ENCODE measurements at places on chromosomes 3 and 15.
A peak's percentile ranks its signal among the peaks of the same experiment; 100 is the strongest.

- peak; percentile 70 for DNase-seq
Measured at GRCh38 chr3:32510075-32510724, 7.5 kb upstream of the CMTM6 start.

- no peak for DNase-seq
Measured at GRCh38 chr15:60626669-60627068, 147.7 kb upstream of the ICE2 start.

- peak; percentile 10 for DNase-seq
Measured at GRCh38 chr3:149879872-149880271, 66.9 kb downstream of the RNF13 start.

DNA sequence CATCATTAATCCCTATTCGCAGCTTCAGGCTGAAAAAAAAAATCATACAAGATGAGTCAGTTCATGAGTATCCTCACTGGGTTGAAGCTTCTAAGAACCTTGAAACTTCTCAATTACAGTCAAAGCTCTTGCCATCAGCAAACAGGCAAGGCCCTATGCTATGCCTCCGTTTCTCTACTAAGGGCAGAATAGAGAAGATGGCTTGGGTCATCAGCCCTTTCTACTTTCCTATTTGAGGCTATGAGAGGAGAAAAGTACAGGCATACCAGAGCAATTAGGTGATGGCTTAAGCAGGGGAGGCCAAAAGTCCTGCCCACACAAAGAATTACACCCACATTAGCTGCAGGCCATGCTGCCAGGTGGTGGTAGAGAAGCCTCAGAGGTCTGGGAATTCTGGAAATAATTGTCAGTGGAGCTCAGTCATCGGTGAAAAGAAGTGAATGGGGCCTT, 89.0 kb downstream of the MRPL46 start:
- DNase-seq: no peak

GRCh38 chr15:69096626-69097025, 63.8 kb upstream of the GLCE start:
- DNase-seq: no peak

- DNase-seq: peak; percentile 29
Measured at GRCh38 chr3:107216711-107217110, 160.5 kb upstream of the CCDC54 start.

GRCh38 chr3:28667646-28668621, 319.3 kb upstream of the AZI2 start:
- DNase-seq: peak; percentile 82

- DNase-seq: peak; percentile 75
Measured at GRCh38 chr15:96333131-96334016, 2.9 kb downstream of the NR2F2 start.

GRCh38 chr3:81871358-81872155, 110.1 kb upstream of the GBE1 start:
- no peak for DNase-seq

- DNase-seq: no peak
Measured at GRCh38 chr3:177385831-177386301, 188.6 kb upstream of the TBL1XR1 start.

DNA sequence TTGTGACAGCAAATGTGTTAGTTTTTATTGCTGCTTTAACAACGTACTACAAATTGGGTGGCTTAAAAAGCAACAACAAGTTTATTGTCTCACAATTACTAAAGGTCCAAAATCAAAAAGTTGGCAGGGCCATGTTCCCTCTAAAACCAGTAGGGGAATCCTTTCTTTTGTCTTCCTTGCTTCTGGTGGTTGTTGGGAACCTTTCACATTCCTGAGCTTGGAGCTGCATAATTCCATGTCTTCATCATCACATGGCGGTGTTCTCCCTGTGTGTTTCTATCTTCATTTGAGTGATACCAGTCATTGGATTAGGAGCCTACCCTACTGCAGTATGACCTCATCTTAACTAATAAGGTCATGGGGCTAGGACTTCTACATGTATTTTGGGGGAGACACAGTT, 7.4 kb downstream of the SPRED1 start:
- peak; percentile 41 for DNase-seq

- peak; percentile 85 for DNase-seq
Measured at GRCh38 chr15:85168642-85169173, 187.1 kb downstream of the PDE8A start.

DNA sequence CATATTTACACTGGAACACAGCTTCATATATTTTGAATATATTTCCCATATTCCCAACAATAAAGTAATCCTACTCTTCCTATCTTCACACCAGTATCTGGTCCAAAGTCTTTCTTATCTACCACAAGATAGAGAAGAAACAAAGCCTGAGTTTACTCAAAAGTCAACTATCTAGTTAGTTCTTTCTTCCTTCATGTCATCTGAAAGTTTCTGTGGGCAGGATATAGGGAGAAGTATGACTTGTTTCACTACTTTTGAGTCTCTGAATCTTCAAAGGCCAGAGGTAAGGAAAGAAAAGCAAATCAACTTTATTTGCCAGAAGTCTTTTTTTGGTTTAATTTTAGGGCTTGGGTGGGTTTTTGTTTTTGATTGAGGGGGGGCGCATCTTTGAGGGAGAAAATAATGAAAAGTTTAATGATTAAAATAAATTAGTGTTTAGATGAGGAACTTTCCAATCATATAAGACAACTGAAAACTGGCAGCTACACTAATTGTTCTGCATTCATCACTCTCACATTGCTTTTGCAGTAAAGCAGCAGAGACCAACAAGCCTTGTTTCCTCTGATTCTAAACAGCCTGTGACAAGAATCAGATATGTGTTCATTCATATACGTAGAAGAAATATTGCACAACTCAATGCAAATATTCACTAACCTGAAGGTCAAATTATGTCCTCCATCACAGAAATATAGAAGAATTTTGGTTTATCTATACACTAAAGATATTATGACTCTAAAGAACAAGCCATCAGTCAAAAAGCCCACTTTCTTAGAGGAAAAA, 421.4 kb downstream of the SHQ1 start:
- no peak for DNase-seq

DNA sequence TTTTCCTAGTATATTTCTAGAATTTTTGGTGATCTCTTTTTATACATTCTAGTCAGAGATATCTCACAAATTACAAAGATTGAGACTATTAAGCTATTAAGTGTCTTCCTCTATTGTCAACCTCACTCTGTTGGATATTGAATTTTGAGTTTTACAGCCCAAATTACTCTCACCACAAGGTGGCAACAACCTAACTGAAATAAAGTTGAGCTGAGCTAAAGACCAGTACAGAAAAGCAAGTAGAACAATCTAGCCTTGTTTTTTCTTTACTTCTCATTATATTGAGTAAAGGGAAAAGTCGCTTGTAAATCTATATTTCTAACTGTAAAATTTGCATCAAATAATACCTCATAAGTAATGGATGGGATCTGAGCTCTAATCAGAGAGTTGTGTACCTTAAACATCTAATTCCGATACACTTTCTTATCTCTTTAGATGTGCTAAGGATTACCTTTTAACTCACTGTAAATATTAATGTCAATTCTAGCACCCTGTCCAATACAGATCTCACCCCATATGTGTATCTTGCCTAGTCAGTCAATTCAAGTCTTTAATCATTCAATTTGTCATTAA, 13.6 kb upstream of the COMMD2 start:
- no peak for DNase-seq

GRCh38 chr15:40333922-40334492, 6.7 kb downstream of the CCDC9B start:
- peak; percentile 60 for DNase-seq
